ENCODE measurements at places on chromosomes 12 and 14.

GRCh38 chr14:93245764-93246420, 38.8 kb downstream of the UBR7 start:
- no peak for DNase-seq

DNA sequence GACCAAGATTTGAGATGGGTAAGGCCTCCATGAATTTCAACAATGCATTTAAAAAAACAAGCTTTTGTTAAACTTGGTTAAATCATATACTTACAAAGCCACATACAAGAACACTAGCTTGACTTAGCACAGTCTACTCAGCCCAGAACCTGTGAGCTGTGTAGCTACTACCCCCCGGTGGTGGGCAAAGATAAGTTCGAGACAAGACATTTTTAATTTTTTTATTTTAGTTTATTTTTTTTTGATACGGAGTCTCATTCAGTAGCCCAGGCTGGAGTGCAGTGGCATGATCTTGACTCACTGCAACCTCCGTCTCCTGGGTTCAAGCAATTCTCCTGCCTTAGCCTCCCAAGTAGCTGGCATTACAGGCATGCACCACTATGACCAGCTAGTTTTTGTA, 3.7 kb upstream of the NECAP1 start:
- peak; percentile 58 for DNase-seq

GRCh38 chr12:101068836-101069235, 141.2 kb downstream of the SLC5A8 start:
- DNase-seq = no peak

- no peak for DNase-seq
Measured at GRCh38 chr14:90616881-90617280, 199.3 kb downstream of the TTC7B start.

GRCh38 chr14:101017806-101018560, 114.5 kb upstream of the RTL1 start:
- no peak for DNase-seq

GRCh38 chr12:129550353-129550752, 353.5 kb downstream of the TMEM132D start:
- DNase-seq = no peak

DNA sequence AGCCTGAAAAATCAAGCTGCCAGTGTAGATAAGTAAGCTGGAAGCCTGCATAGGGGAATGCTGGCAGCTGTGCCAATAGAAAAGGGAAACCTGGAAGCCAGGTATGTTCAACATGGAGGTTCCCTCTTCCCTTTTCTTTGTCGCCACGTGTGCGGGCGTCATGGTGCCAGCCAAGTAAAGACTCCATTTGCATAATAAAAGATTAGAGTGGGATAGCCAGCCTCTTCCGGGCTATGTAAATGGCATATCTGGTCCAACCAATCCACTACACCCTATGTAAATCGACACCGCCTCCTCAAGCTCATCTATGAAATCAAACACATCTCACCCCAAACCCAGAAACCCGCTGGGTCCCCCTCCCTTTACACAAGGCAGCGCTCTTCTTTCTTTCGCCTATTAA, 5.6 kb upstream of the ADGRD1 start:
- no peak for DNase-seq

GRCh38 chr12:107519906-107520859, 165.4 kb upstream of the PWP1 start:
- no peak for DNase-seq

DNA sequence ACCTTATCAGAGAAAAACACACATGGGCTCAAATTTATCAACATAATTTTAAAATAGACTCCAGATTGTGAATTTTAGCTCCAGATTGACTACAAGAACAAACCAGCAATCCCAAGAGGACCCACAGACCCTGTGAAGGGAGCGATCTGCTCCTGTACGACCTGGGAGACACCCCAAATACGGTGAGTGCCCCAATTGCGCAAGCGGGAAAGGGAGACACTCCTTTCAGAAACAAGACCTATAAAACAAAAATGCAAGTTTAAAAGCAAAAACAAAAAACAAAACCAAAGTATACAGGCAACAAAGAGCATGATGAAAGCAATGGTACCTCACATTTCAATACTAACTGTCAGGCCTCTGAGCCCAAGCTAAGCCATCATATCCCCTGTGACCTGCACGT, 32.1 kb downstream of the DNAI7 start:
- no peak for DNase-seq

DNA sequence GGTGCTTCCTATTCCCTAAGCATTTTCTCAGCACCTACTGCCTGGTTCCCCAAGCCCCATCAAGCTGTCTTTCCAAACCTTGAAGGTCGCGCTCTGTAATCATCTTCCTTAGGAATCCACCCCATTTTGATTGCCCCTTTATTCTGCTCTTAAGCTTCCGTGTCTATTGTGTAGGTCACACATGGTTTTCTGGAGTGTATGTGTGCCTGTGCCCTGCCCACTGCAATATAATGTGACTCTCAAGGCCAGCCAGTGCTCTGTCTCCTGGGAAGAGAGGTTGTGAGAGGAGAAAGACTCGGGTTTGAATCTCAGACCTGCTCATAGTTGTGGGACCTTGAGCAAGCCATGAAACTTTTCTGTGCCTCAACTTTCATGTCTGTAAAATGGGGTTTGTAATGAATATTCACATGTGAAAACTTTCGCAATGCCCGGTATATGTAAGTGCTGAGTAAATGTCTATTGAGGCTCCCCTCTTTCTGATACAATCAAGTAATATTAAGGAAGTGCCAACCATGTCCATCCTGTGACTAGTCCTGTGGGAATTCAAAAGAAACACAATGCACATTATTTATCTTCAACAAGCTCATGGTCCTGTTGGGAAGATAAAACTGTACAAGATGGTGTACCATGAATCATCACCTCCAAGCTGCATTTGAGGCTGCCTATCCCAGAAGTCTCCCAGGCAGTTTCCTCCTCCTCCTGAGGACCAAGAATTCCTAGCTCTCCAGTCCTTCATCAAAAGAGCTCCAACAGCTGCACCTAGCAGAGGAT, 774 bp upstream of the KRT75 start:
- DNase-seq = no peak

GRCh38 chr12:38931461-38931860, 26.1 kb upstream of the CPNE8 start:
- no peak for DNase-seq

GRCh38 chr12:111172786-111173185, 196.1 kb downstream of the PHETA1 start:
- DNase-seq = no peak

GRCh38 chr14:104432611-104433231, 146.8 kb upstream of the C14orf180 start:
- DNase-seq = no peak

- peak; percentile 40 for DNase-seq
Measured at GRCh38 chr12:98399532-98399931, 115.9 kb upstream of the TMPO start.

- DNase-seq = no peak
Measured at GRCh38 chr12:91194500-91194899, 11.9 kb upstream of the DCN start.

DNA sequence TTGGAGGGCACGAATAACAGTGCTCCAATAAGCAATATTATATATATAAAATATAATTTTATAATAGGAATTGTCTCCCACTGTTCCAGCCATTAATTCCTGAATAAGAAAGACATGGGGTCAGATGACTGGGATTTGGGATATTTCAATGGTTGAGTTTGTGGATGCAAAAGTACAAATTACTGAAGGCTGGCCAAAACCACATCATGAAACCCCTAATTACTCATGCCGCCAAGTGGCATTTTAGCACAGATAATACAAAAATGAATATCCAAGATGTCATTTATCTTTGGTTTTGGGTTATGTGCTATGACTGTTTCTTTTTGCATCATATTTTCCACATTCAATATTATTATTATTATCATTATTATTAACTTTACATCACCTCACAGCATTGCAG, 261.4 kb upstream of the TBX3 start:
- DNase-seq = no peak

- no peak for DNase-seq
Measured at GRCh38 chr12:108156717-108157116, 27.6 kb downstream of the WSCD2 start.

DNA sequence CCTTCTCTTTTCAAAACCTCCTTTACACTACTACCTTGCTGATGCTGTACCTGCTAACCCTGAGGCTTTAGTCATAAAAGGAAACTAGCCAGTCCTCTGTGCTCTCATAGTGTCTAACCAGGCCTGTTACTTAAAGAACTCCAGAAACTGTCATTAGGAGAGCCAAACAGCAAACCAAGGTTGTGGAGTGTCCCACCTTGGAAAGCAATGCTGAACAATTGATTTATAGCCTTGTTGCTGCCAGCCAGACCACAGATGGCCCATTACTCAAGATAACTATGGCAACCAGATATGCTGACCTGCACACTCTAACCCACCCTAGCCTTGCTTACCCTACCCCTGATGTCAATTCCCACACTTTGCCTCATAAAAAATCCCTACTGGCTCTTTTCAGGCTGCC, 26.5 kb upstream of the BCAT1 start:
- no peak for DNase-seq

DNA sequence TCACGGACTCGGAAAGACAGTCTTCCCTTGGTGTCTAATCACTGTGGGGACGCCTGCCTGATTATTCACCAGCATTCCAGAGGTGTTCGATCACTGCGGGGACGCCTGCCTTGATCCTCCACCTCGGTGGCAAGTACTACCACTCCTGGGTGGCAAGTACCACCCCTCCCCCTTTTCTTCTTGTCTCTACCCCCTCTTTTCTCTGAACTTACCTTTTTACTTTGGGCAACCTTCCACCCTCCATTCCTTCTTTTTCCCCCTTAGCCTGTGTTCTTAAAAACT, 12.0 kb upstream of the LGMN start:
- peak; percentile 46 for DNase-seq

Data from Calu3 (cell line).